ENCODE measurements at places on chromosomes 3 and 15.

DNA sequence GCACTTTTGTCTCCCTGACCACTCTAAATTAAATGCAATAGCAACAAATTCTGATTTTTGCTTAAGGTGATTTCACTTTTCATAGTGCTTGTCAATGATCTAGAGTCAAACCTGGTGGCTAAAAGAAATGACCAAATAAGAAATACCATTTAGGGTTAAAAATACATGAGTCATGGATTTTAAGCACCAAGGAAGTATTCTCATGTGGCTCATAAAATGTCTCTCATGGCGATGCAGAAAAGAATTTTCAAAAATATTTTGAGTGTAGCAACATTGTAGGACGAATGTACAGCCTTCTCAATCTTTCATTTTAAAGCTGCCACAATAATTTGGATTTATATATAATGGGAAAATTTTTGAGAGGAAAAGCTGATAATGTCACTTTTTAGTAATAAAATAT, 193.6 kb downstream of the EPHA3 start:
- DNase-seq, result no peak

GRCh38 chr3:120864541-120864940, 43.5 kb upstream of the STXBP5L start:
- no peak for DNase-seq

DNA sequence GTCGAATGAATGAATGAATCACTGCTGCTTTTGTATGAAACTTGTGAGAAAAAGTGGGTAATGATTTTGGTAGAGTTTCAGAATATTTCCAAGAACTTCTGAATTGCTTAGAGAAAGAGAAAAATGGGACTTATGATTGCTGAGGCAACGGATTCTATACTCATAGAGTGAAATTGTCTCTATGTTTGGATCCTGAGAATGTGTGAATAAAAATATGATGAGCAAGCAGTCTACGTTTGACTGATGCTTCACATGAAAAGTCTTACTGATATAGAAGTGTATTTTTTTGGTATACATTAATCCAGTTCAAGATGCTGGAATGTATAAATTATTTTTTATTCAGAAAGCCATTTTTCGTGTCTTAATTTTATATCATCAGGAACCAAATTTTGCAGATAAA, 441.1 kb downstream of the NLGN1 start:
- DNase-seq, result no peak

DNA sequence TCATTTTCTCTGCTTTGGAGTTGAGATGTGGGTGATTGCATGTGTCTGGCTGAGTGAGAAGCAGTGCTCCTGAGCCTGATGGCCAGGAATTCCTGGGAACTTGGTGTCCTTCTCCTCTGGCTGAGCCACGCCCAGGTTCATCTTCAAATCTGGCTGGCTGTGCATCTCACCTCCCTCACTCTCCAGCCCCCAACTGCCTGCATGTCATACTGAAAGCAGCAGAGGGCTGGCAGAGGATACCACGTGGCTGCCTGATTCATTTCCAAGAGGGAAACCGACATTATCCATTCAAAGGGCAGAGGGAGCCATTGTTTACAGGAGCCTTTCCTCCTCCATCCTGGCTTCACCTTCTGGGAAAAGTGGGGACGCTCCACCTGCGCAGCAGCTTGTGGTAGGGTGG, 57.4 kb downstream of the ABHD5 start:
- no peak for DNase-seq

- no peak for DNase-seq
Observed at GRCh38 chr3:47491186-47491585, 15.4 kb upstream of the SCAP start.
